Suprapubic skin (tissue), 4 donors: ENCODE measurements at places on chromosomes 3 and 15.

- no peak for DNase-seq
Observed at GRCh38 chr15:96416934-96417759, 86.6 kb downstream of the NR2F2 start.

DNA sequence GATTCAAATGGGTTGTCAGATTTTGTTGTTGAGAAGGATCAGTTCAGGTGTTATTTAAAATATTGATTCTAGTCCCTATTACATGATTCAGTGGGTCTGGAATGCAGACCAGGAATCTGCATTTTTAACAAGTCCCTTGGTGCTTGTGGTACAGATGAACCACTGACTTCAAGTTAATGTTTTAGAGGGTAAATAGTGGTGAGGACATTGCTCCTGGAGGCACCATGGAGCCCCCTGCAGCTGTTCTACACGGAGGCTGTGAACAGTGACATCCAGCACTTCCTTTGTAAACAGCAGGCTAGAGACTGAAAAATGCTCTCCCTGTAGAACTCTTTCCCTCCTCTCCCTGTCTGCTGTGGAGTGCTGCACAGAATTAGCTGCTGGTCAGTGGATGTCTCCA lies 4.8 kb upstream of the FSIP1 start:
- DNase-seq: no peak

DNA sequence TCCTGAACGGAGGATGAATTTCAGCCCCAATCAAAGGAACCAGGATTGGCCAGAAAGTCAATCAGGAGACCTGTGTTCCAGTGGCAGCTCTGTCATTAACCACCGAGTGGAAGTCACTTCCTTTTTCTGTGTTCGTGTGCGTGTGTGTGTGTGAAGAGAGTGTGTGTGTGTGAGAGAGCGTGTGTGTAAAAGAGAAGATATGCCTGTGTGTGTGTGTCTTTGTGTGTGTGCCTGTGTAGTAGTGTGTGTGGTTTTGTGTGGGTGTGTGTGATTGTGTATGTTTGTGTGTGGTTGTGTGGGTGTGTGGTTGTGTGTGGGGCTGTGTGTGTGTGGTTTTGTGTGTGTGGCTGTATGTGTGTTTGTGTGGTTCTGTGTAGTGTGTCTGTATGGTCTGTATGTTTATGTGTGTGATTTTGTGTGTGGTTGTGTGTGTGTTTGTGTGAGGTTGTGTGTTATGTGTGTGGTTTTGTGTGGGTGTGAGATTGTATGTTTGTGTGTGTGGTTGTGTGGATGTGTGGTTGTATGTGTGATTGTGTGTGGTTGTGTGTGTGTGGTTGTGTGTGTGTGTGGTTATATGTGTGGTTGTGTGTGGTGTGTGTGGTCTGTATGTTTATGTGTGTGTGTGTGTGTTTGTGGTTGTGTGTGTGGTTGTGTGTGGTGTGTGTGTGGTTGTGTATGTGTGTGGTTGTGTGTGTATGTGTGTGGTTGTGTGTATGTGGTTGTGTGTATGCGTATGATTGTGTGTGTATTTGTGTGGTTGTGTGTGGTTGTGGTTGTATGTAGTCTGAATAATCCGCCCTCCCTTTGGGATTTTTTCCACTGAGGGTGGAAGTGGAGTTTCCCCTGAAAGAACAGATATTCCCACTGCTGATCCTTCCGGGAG lies 314.4 kb downstream of the SHQ1 start:
- no peak for DNase-seq

- DNase-seq: no peak
Observed at GRCh38 chr3:10702961-10703740, 112.9 kb upstream of the SLC6A11 start.

DNA sequence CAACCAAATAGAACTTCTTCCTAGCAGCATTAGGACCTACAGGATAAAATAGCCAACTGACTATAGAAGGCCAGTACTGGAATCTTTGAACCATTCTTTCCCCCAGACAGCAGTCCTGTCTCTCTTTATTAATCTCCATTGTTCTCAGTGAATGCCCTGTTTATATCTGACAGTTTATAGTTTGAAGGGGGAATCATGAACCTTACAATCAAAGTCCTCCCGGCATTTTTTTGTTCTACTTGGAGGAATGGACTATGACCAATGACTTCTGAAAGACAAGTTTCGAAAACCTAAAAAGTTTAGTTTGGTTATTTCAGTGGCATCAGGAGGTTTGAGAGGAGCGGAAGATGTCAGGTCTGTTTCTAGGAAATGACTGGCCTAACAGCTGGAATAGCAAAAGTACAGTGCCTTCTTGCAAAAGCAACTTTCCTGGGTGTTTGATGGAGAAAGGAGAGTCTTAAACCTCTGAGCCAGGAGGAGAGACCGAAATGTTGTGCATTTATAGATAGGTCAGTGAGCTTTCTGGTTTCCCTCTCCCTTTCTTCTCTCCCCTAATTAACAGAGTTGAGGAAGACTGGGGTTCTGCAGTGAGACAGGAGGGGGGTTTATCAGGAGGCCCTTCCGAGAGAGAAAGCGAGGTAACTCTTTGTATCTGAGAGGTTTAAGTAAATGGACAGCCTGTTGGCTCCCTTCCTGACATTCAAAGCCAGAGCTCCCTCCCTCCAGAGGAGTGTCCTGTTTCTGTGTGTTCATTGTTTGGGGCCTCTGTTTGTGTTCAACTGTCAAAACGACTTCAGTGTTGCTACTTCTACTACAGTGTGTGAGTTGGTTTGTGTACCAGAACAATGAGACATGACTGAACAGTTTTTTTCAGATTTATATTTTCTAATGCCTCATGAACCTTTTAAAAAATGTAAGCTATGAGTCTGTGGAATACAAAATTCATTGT lies 383.0 kb upstream of the RARB start:
- no peak for DNase-seq

DNA sequence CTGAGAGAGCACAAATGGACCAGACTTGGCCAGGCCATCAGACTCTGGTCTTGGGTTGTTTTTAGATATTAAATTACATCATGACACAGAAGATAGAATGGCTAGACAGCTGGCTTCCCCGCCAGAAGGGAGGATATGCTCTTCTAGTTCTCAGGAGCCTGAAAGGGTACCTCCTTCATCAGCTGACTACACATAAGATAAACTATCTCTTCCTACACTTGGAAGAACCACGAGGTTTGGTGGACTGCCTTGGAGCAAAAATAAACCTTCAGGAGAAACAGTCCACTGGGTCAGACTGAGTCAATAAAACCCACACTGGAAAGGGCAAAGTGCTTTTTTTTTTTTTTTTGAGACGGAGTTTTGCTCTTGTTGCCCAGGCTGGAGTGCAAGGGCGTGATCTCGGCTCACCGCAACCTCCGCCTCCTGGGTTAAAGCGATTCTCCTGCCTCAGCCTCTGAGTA lies 26.3 kb upstream of the DYNC1LI1 start:
- no peak for DNase-seq

GRCh38 chr15:55530861-55531313 lies 22.9 kb upstream of the DNAAF4 start:
- no peak for DNase-seq

DNA sequence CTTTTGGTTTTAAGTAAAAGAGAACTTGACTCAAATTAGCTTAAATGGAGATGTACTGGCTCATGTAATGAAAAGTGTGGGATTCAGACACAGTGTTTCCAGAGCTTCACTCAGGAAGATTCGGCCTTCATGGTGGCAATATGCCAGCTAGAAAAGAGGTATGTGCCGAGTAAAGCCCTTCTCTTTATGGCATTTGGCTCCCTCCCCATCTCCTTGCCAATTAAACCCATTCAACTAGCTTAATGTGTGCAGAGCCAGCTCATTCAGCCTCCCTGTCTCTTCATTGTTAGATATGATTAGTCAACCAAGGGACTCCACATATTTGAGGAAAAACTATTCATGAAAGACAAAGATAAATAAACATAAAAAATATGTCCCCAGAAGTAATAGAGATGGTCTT lies 15.0 kb upstream of the TRANK1 start:
- no peak for DNase-seq
